ENCODE measurements at places on chromosomes 2 and 18.

DNA sequence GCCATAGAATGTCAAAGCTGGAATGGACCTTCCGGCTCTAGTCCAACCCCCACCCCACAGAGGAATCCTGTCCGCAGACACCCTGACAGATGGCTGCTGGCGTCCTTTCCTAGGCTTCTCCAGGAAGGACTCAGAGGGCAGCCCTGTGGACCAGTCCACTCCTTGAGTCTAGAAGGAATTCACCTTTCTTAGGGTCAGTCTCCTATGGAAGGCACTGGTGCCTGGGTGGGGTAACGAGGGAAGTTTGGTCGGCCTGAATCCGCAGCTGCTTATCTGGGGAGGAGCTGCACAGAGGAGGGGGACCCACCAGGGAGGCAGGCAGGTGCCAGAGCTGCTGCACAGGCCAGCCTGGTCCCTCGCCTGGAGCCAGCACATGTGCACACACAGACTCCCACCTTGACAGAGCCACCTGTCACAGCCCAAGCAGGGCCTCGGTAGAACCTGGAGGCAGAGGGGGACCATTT lies 2.5 kb downstream of the DNMT3A start:
- DNase-seq, result no peak

DNA sequence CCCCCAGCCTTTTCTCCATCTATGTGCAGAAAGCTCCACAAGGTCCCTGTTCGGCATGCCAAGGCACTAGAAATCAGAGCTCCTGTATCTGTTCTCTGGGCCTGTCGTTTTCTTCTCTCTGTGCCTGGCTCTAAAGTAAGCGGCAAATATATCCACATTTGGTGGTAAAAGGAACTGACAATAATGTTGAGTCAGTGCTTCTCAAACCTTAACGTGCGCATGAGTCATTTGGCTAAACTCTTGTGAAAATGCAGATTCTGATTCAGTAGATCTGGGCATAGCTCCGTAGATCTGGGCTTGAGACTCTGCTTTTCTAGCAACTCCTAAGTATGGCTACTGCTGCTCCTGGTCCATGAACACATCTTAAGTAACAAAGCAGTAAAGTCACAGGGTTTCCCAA lies 16.5 kb upstream of the ACSL3 start:
- DNase-seq, result no peak

DNA sequence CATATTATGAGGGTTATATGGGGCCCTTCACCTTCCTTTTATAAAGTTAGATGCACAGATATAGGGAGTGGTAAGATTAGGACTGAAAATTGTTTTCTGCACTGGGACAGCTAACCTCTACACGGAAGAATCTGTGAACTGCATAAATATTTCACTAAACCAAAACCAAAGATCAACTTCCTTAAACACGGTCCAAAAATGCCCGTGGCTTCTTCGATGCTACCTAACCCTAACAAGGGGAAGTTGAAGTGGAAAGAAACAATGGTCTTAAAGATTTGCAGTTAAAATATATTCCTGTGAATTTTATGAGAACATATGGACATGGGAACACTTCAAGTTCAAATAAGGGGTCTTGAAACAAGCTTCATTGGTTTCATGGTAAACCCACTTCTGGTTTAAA lies 33.3 kb upstream of the PAX3 start:
- no peak for DNase-seq

- peak; percentile 31 for DNase-seq
Measured at GRCh38 chr2:119702918-119703401, 24.0 kb downstream of the TMEM177 start.

DNA sequence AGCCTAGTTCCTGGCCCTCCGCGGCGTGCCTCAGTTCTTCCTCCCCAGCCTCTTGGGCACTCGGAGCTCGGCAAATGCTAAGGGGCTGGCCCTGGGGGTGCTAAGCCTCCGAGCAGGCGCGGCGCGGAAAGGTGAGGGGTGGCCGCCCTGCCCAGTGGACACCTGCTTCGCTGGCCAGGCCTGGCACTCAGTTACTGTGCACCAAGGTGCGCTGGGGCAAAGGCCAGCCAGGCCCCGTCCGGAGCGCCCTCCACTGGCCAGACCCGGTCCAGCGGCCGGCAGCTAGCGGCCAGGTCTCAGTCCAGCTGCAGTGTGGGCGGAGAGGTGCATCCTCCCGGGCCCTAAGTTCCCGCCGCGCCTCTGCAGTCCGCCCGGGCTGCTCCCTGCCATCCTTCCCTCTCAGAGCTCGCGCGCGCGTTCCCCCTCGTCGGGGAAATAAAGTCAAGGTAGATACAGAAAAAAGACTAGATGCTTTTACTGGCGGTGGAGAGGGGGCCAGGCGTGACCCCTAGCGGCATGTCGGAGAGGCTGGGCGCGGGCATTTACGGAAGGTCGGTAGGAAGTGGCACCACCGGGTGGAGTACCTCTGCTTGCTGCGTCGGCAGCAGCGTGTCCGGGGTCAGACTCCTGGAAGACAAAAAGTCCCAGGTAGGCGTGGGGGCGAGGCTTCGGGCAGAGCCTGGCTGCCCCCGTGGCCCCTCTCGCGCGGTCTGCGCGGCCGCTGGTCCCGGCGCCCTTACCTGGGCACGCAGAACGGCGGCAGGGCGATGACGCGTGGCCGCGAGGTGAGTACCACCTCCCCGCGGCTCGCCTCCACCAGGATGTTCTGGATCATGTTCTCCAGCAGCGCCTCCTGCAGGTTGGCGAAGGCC lies 9.4 kb upstream of the CRYBA2 start:
- no peak for DNase-seq

- no peak for DNase-seq
Measured at GRCh38 chr2:197215748-197216360, 94.7 kb downstream of the ANKRD44 start.

- no peak for DNase-seq
Measured at GRCh38 chr2:58479535-58480140, 238.5 kb upstream of the FANCL start.

- peak; percentile 51 for DNase-seq
Measured at GRCh38 chr2:149017116-149017985, 21.1 kb upstream of the LYPD6B start.

DNA sequence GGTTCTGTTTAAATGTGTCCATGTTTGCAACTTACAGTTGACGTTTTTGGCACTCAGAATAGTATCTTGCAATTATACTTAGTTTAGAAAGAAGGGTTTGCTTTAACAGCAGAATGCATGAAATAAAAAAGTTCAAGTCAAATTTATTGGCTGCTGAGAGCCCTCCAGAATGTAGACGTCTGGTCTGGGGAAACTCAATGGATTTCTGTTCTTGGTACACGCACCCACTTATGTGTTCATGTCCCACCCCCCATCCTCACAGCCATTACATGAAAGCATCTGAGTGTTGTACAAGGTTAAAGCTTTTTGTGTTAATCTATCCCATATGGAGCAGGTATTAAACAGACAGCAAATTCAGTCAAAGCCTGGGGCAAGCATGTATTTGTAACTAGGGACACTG lies 219.5 kb downstream of the SOX11 start:
- no peak for DNase-seq

GRCh38 chr2:241658296-241658695 lies 20.8 kb downstream of the ATG4B start:
- DNase-seq, result no peak

GRCh38 chr2:156687715-156688114 lies 251.5 kb downstream of the GPD2 start:
- no peak for DNase-seq

- peak; percentile 19 for DNase-seq
Measured at GRCh38 chr18:47100212-47100831, 50.0 kb downstream of the HDHD2 start.

DNA sequence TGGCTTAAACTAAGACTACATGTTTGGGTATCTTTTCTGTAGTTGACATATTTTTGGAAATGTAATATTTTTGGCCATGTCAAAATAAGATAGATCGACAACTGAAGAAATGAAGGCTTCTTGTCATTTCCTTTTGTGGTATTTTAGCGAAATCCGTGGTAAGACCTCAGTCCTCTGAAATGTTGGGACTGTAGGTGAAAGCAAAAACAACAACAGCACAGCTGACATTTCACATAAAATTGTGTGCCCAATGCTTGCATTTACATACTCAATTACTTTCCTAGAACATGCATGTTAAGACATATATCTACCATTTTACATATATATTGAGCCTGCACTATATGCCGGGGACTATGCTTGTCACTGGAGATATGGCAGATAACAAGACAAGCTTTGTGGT lies 50.2 kb downstream of the SPP2 start:
- no peak for DNase-seq

DNA sequence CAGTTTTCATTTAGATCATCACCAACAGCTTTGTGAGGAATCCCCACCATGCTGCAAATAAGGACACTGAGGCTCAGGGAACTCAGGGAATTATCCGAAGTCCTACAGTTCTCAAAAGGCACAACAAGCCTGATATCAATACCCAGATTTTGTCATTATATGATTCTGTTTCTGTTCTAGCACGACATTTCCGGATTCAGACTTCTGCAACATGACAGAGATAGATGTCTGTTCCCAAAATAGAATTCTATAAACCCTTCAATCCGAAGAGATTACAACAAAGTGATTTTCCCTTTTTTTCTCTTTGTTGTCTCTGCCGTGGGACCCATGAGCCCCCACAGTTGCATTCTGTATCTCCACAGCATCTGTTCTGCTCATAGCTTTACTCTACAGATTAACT lies 72.0 kb downstream of the DOCK10 start:
- no peak for DNase-seq

GRCh38 chr2:238127165-238128060 lies 11.1 kb upstream of the KLHL30 start:
- no peak for DNase-seq

GRCh38 chr18:42756214-42756613 lies 359.3 kb downstream of the RIT2 start:
- no peak for DNase-seq

GRCh38 chr2:23836971-23837565 lies 89.9 kb downstream of the ATAD2B start:
- DNase-seq, result no peak

- no peak for DNase-seq
Measured at GRCh38 chr18:76564655-76565237, 69.7 kb upstream of the ZNF516 start.

DNA sequence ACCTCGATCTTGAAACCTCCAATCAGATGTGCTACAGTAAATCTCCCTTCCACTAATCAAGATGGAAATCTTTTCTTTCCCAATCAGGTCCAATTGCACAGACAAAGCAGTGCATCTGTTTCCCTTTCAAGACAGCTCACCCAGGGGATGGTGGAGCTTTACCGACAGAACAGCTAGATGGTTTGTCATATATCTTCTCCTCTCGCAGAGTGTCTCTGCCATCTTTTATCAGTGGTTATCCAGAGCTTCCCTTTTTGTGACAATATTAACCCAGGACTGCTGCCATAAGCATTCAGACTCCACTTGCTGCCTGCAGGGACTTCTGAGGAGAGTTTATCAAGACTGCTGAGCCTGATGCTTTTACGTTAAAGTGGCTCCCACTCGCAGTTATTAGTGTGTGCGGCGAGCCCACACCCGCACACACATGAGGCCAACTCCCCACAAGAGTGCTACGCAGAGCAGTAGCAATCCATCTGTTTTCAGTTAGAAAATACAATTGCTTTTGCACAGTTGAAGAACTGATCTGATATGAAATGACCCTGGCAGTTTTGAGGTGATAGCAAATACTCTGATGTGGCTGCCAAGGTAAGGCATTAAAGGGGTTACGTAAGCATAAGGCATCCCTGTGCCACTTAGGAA lies 398.9 kb downstream of the NCKAP5 start:
- no peak for DNase-seq

DNA sequence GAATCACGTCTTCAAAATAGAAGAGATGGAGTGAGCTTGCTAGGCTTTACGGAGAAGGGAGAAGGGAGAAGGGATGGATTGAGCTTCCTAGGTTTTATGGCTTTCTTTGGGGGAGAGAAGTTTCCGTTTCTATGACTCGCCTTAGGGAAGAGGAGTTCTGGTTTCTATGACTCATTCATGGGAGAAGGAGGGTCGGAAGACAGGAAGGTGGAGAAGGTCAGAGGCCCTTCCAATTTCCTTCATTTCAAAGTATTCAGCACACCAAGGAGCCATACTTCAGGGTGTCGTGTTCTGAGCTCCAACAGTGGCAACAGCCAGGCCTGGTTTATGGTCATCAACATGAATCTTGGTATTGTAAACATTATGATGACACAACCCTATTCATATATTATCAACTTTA lies 284.7 kb upstream of the VWC2L start:
- DNase-seq, result no peak

GRCh38 chr2:230269715-230270114 lies 44.2 kb downstream of the SP140 start:
- DNase-seq, result no peak

DNA sequence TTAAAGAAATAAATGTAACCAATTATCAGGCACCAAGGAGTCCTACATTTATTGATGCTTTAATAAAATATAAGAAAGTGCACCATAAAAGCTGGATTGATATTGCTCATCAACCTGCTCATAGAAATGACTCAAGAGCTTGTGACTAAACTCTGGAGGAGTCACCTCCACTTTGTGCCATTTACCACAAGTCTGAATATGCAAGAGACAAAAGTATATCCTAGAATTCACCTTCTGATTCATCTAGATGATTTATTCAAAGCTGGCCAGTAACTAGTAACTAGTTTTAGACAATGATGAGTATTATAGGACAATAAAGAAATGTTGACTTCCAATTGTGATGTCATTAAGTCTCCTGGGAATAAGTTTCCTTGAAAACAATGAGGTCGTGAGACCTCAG lies 146.0 kb upstream of the SOX11 start:
- no peak for DNase-seq

GRCh38 chr2:110877031-110877827 lies 144.9 kb downstream of the ACOXL start:
- DNase-seq, result no peak

DNA sequence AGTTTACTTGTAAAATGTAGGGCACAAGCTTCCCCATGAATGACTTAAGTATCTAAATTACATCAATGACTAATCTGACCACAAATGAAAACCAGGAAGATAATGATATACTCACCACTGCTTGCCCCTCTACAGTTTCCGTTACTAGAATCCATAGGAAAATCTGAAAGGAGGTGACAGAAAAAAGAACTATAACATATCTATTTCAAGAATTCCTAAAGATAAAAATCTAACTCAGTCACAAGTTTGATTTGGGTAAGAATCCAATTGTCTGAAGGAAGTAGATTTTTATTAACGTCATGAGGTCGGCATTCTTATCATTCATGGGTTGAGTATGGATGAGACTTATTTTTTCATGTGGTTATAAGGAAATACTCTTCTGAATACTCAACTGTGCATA lies 7.8 kb downstream of the FRZB start:
- DNase-seq, result no peak

- DNase-seq, result no peak
Measured at GRCh38 chr2:207108440-207108839, 57.3 kb downstream of the KLF7 start.
